ENCODE measurements at places on chromosomes 1 and 21.

- no peak for DNase-seq
These were observed 58.6 kb downstream of the ADARB1 start for GRCh38 chr21:45132841-45133573.

DNA sequence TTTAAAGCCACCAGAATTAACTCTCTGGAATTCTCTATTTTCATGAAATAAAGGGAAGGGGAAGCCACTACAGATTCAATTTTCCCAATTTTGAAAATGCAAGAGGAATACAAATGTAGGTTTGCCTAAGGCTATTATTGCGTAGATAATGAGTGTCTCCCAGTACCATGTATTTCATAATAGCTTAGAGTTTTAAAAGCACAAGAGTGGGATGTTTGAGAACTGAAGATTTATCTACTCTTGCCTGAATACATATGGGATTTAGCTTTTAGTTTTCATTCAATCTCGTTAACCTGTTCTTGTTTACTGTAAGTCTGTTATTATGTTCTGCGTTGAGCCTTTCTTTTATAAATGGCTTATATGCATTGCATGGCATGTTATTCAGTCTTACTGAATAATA lies 795.1 kb downstream of the BRINP3 start:
- no peak for DNase-seq

GRCh38 chr1:82762829-82763532 lies 962.2 kb downstream of the ADGRL2 start:
- DNase-seq, result no peak

DNA sequence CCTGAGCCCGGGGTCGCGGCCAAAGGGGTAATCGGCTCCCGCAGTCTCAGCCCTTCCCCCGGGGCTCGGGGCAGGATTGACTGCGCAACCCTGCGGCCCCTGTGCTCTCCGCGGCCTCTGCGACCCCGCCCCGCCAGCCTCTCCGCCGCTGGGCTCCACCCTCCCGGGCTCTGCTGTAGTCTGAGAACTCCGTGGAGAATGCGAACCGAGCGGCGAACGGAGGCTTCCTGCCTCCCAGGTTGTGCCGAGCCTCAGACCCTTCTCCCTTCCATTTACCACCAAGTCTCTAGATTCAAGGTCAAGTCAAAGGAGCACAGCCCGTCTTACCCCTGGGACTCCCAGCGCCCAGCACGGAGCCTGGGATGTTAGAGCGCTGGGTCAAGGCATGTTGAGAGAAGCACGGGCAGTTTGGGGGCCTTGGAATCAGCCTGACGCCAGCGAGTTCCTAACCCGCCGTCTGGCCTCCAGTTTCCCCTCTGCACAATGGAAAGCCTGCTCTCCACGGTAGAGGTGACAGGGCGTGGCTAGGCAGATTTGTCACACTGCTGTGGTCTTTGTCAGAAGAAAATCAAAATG lies 3.0 kb downstream of the ATP2B4 start:
- DNase-seq, result peak; percentile 65

DNA sequence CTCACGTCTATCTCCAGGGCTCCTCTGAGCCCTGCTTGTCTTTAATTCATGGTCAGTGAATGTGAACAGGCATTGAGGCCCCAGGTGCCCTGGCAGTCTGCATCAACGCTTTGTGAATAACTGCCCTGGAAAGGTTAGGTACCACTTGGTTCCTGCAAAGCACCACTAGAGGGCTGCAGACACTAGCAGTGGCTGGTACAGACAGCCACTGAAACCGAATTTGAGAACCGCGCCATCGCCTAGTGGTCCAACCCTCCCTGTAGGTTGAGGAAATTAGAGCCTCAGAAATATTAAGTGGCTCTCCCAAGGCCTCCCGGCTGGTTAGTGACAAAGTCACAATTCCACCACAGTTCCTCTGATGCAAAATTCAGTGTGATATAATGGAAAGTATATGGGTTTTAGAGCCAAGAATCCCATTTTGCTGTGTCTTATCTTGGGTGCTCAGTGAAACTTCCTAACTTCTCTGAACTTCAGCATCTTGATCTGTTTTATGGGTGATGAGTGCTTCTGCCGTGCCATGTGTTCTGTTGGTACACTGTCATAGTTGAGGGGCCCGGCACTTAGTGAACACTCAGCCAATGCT lies 46.2 kb upstream of the BCL9 start:
- DNase-seq, result peak; percentile 77

- no peak for DNase-seq
These were observed 13.6 kb downstream of the MTR start for GRCh38 chr1:236808564-236809130.

- no peak for DNase-seq
These were observed 120.2 kb downstream of the GLIS1 start for GRCh38 chr1:53618500-53619366.

- DNase-seq, result no peak
These were observed 80.8 kb downstream of the LRRC7 start for GRCh38 chr1:69648486-69648885.

- no peak for DNase-seq
These were observed 440.4 kb upstream of the ADAMTS5 start for GRCh38 chr21:27407271-27407670.

DNA sequence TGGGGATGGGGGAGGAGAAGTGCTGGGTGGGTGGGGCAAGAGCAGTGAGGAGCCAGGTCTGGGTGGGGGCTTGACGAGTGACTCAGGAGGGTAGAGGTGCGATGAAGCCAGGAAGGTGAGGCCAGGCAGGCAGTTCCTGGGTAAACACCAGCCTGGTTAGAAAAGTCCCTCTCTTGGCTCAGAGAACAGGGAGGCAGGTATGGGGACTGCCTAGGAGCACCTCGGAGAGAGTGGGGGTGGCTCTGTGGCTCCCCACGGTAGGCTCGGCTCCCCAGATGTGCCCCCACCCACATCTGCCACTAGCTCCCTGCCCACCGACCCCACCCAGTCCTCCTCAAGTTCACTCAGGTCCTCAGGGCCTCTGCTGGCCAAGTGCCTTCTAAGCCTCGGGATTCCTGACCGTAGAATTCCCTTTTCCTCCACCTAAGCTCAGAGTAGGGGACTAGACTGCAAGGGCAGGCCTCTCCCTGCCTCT lies 1.2 kb downstream of the HSPG2 start:
- DNase-seq, result no peak

GRCh38 chr1:17370618-17371017 lies 1.4 kb upstream of the PADI6 start:
- DNase-seq, result no peak
